ENCODE measurements at places on chromosomes 2 and 18.

DNA sequence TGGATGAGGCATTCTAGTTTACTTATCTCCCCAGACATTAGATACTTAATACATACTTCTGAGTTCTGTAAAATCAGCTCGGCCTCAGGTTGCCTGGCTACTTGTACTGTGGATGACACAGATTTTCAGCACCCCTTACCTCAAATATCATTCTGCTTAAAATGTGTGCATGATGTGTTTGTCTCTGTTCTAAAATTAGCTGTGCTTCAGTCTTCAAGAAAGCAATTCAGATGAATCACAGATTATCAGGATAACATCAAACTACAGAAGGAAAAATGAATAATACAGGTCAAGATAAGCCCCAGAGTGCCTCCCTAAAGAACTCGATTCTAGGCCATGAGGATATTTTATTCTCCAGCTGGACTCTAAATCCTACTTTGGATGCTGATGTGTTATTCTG lies 21.3 kb upstream of the MAPRE2 start:
- no peak for DNase-seq

DNA sequence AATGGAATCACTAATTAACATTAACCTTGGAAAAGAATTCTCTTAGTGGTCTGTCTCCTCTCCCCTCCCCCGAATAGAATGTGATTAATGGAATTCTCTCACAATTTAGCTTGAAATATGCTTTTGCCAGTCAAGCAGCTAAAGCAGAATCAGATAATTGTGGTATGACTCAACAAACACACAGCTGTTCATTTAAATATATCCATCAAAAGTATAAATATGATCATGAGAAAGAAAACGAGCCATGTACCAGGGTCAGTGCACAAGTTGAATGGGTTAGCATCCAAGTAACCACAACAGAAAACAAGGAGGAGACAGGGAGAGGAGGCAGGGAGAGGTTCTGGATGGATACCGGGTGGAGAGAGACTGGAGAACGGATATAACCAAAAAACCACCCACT lies 66.9 kb downstream of the ACVR1 start:
- DNase-seq: no peak

DNA sequence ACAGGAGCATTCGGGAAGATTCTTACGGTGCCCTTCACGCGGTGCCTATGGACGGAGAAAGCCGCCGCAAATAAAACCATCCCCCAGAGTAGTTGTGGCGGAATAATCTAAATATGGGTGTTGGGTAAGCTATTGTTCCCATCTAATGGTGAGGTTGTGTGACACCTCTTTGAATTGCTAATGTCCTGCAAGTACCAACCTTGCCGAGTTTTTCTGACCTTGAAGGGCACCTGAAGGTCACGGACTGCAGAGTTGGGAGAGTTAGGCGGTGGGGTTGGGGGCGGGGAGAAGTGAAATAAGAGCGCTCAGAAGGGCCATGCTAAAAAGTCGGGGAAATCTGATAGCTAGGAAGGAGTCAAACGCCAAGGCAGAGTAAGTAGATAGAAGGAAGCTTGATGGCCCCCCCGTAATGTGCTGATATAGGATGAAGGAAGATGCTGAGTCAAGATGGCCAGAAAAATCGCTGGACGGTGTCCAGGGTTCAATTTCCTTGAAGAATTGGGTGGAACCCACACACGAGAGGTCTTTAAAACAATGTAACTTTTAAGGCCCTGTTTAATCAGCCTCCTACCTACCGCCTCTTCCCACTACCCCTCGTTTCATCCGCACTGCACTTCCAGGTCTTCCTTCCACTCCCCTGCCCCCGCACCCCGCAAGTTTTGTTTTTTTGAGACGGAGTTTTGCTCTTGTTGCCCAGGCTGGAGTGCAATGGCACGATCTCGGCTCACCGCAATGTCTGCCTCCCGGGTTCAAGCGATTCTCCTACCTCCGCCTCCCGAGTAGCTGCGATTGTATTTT lies 600 bp downstream of the KATNAL2 start:
- peak; percentile 28 for DNase-seq

GRCh38 chr2:218995972-218996711 lies 2.9 kb upstream of the CRYBA2 start:
- peak; percentile 72 for DNase-seq

- peak; percentile 53 for DNase-seq
Measured at GRCh38 chr18:58427321-58427720, 201.6 kb downstream of the ALPK2 start.

DNA sequence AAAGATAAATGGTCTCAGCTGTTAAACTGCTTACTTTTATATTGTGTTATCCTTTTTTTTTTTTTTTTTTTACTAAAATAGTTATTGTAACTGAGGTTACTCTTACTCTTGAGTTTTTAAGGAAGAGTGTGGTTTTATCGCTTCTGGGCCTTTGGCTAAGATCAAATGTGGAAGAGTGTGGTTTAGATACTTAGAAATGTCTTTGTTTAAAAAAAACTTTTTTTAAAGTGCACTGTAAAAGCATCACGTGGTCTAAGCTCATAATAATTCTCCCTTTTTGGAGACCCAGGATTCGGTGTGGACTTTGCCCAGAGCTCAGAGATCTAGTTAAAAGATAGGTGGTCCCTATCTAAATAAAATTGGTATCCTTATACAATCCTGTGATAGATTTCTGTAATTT lies 11.9 kb upstream of the OXER1 start:
- no peak for DNase-seq

DNA sequence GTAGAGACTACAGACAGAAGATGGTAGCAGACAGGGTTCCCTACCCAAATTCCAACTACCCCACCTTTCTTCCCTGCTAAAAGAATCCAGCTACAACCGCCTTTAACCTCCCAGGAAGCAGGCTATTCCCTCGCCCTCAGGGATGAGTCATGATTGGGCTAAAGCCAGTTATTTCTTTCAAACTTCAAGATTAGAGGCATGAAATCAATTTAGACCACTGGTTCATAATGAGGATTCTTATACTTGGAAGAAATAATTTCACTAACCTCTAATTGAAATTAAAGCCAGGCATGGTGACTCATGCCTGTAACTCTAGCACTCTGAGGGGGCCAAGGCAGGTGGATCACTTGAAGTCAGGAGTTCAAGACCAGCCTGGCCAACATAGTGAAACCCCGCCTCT lies 20.0 kb downstream of the TRIP12 start:
- DNase-seq: no peak

DNA sequence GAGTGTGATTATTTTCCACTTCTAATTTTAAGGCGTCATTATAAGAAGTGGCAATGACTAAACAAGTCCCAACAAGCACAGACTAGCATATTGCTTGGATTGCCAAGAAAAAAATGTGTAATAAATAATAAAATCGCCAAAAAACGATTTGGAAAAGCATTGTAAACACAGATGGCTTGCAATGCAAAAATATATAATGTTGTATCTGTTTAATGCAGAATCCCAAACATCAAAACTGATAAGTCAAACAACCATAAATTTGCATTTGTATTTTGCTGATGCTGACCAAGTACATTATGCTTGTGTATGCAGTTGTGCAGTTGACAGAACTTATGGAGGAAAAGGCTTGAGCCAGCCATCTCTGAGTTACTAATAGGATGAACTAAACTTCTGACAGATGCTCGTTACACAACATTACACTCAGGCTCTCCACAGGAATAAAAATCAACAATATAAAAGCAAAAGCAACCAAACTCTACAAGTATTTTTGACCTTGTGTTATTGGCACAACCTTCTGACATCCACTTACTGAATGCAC lies 68.1 kb downstream of the DNER start:
- no peak for DNase-seq

- no peak for DNase-seq
Measured at GRCh38 chr2:197904446-197904845, 100.1 kb downstream of the PLCL1 start.

DNA sequence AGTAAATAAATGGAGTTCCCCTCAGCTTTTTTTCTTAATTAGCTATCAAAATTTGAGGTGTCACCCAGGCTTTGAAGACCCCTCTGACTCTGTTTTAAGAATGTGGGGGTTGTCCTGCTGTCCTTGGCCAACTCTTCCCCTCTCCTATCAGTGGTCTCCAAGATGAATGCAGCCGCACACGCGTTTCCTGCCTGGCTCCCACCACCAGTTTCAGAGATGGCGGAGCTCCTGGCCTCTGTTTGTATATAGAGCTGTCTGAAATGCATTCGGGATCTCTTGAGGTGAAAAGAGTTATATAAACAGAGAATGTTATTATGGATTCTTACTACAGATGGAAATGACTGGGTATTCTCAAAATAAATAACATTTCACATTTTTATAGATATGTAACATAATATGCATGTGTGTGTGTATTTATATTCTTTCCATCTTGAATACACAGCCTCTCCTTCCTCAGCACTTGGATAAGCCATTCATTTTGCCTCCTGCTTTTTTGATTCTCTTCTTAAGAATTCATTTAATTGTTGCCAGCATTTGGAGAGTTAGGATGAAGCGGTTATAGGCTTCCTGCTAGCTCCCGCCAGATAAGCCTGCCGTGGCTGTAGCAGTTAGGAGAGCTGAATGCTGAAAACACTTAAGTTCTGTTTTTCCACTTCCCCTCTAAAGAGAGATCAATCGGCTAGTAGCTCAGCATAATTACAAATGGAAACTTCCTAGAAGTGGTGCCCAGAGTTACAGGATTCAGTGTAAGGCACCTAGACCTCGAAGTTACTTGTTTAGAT lies 659.3 kb upstream of the FANCL start:
- no peak for DNase-seq

- DNase-seq: no peak
Measured at GRCh38 chr2:83578405-83578804, 880.7 kb downstream of the SUCLG1 start.

DNA sequence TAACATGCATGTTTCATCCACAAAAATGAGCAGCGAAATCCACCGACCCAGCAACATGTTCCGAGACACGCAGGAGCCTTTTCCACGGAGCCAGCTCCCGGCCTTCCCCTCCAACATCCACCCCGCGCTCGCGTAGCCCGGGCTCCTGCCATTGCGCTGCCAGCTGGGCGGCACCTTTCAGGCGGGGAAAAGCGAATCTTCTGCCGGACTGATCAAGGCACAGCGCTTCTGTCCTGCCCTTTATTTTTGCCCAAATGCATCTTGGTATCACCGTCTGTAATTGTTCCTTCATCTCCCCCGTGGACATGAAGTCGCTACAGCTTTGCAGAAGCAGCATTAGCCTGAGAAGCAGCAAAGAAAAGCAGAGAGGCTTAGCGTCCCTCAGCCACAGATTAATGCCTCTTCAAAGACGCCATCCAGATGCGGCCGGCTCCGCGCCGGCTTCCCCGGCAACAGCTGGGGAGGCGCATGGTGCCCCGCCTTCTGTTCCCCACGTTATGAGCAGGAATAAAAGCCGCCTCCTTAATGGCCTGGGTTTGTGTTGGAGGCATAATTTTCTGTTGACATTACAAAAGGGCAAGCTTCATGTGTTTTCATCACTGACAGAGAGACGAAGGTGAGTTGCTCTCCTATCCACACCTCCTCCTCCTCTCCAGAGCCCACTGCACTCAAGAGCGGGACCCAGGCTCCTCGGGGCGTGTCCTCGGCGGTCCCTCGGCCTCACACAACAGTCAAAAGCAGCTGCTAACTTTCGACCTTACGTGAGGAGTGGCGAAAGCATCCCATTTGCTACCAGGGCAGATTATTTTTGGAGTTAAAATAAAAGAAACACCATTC lies 122.1 kb upstream of the SALL3 start:
- no peak for DNase-seq

- no peak for DNase-seq
Measured at GRCh38 chr2:170744248-170745002, 25.8 kb upstream of the ERICH2 start.

DNA sequence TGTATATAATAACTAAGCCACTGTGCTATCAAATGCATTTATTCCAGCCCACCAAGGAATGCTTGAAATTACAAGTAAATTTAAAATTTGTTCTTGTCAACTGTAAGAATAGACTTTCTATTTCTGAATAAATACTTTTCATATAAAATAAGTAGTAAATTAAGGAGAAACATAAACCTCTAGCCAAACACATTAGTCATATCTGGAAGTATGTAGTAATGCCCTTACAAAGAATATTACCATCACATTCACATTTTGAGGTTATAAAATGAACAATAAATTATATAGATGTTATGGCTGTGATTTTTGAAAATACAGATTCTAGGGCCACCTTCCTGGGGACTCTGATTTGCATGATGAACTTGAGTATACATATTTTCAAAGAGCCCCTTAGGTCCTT lies 54.7 kb downstream of the SERPINB7 start:
- DNase-seq: no peak

GRCh38 chr2:235598532-235599531 lies 105.0 kb downstream of the AGAP1 start:
- DNase-seq: no peak

- no peak for DNase-seq
Measured at GRCh38 chr18:46283895-46284295, 179.7 kb downstream of the HAUS1 start.

- DNase-seq: no peak
Measured at GRCh38 chr2:136055929-136056688, 61.8 kb downstream of the CXCR4 start.

- DNase-seq: no peak
Measured at GRCh38 chr18:25244170-25244569, 107.8 kb downstream of the ZNF521 start.

- no peak for DNase-seq
Measured at GRCh38 chr18:36780748-36781147, 48.1 kb downstream of the TPGS2 start.

DNA sequence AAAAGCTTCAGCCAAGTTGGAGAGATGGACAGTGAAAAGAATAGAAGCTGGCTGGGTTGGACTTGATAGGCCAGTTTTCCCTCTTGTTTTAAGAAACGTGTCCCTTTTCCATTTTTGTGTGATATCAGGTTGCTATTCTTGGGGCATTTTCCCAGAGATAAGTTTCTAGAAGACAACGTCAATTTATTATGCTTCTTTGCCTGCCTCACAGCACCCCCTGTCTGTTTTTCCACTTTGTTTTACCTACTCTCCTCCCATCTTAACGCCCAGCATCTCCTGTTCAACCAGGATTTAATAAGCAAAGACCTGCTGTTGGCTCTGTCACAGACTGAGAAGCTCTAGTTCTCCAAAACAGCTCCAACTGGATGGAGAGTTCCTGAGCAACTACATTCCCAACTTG lies 317.8 kb upstream of the ZNF521 start:
- no peak for DNase-seq

GRCh38 chr2:154826827-154827226 lies 128.3 kb downstream of the KCNJ3 start:
- DNase-seq: no peak

GRCh38 chr2:28613633-28614501 lies 118.0 kb downstream of the PLB1 start:
- DNase-seq: no peak

DNA sequence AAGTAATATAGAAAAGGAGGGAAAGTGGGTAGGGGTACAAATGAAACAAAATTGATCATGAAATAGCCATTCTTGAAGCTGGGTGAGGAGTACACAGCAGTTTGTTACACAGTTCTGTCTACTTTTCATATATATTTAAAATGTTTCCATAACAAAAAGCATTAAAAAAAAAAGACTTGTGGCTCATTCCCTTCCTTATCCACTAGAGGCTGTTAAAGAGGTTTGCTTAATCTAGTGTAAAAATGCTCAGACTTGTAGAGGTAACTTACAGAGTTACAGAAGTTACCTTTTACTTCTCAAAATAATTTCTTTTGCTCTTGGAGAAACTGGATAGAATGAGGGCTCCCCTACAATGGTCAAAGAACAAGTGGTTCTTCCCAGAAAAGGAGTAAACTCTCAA lies 8.1 kb upstream of the WIPF1 start:
- DNase-seq: no peak

GRCh38 chr2:53438100-53438499 lies 329.5 kb upstream of the CHAC2 start:
- no peak for DNase-seq

GRCh38 chr18:21458310-21458709 lies 142.2 kb downstream of the ESCO1 start:
- no peak for DNase-seq

Data from putamen (tissue), 1 donor.